ENCODE measurements at places on chromosomes 11 and 22. TPM values are rescaled to one million over a fixed set of nuclear protein-coding genes. Genes with fewer than 3 reads are reported as not detected.
A peak's percentile ranks its signal among the peaks of the same experiment; 100 is the strongest.

DNA sequence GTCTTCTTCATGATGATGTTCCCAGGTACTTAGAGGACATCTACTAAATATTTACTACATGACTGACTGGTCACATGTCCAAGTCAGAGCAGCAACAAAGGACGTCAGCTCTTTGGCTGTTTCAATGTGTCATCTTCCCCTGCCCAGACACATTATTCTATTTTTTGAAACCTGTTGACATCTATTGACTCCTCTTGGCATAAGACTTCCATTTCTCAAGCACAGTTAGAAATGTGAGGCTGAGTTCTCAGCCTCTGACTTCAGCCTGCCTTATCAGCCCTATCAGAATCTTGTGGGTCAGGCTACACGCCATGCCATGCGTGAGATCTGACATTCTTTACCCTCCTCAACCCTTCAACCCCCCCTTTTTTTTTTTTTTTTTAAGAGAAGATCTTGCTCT is 63.8 kb downstream of the SC5D start:
- DNase-seq: no peak

Gene SCARF2
- total RNA-seq: 23.1 TPM

Gene KCNQ1
- total RNA-seq: 0.86 TPM

Gene OTOG
- total RNA-seq: not detected

Gene MMP10
- total RNA-seq: not detected

- no peak for DNase-seq
These were observed 11.3 kb downstream of the PCSK7 start for GRCh38 chr11:117220568-117220967.

Gene LARGE2
- total RNA-seq: 0.48 TPM

GRCh38 chr11:134347441-134347840 is 15.7 kb downstream of the GLB1L2 start:
- no peak for DNase-seq

- DNase-seq: no peak
These were observed 82.2 kb downstream of the PHF21B start for GRCh38 chr22:44927463-44928135.

DNA sequence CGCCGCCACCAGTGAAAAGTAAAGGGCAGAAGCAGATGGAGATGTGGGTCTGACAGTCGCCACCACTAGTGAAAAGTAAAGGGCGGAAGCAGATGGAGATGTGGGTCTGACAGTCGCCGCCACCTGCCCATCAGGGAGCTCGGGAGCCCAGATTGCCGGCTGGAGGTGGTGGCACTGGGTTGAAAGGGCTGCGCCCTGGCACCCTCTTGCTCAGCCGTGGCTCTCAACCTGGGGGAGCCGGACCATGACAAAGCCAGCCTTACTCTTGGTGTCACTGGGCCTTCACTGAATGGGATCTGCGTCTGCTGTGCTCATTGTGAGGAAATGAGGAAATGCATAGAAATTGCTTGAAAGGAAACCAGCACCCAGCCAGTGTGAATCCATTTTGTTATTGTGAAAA is 36.3 kb downstream of the AP2A2 start:
- DNase-seq: no peak

GRCh38 chr22:36439481-36440271 is 41.8 kb downstream of the TXN2 start:
- DNase-seq: no peak

Gene CDC42EP1
- total RNA-seq: 22.6 TPM

GRCh38 chr11:131924457-131925201 is 554.2 kb downstream of the NTM start:
- DNase-seq: no peak

Gene OR2D2
- total RNA-seq: 0.44 TPM

- DNase-seq: peak; percentile 67
These were observed 31.4 kb downstream of the PISD start for GRCh38 chr22:31630331-31631329.

- no peak for DNase-seq
These were observed 158.8 kb downstream of the FAT3 start for GRCh38 chr11:92383430-92383829.

DNA sequence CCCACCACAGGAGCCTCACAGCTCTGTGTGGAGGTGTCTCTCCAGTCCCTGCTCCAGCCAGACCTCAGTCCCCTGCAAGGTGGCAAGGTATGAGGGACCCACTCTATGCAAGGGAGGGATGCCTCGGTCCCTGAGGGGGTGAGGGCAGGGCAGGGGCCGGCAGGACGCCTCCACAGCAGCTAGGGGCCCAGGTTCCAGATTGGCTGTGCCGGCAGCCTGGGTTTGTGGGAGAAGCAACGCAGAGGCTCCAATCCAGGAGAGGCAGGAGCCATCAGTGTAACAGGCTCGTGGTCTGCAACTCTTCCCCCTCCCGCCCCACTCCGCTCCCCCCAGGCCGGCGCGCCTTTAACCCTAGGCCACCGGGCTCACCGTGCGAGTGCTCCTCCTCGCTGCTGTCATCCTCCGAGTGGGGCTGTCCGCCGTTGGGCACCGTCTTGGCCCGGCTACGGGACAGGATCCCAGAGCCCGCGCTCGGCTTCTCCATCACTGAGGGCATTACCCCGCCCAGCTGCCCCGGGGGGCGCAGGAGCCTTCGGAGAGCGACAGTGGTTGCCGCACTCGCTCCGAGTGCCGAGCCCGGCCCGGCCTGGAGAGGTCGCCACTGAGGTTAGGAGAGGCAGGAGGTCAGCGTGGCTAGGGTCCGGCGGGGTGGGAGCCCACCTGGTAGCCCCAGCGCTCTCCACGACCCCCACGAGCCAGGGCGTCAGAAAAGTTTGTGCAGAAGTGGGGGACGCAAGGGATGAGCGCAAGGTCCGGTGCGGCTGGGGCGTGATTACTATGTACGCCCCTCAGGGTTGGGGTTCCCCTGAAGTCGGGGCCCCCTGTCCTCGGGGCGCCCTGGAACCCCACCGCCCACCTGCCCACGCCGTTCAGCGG is 765 bp downstream of the RCOR2 start:
- DNase-seq: peak; percentile 86

DNA sequence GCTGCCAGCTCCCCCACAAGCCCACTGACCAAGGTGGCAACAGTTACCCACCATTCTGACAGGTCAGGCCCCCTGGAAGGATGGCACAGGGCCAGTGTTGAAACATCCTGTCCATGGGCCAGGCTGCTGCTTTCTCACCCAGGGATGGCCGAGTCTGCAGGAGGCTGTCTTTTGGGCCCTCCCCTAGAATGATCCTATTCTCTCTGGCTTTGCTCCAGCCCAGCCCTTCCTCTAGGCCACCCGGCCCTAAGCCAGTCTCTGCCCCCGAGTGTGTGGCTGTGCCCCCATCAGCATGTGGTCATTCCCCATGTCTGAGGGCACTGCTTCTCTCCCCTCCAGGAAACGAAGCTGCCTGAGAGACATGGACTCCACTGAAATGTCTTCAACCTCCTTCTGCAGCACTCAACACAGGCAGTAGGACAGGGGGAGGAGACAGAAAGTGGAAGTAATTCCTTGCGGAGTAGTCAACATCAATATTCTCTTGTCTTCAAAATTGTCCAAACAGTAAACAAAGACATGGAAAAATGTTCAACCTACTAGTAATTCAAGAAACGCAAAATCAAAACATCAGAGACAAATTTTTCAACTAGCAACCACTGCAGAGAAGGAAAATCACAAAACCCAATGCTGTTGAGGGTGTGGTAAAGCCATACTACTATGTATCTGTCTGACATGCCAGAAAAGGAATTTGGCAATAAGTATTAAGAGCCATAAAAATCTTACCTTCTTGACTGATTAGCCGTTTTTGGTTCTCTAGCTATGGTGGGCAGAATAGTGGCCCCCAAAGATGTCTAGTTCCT is 5.1 kb upstream of the SCARF2 start:
- DNase-seq: no peak

Gene RIMBP3B
- 0.63 TPM for total RNA-seq

Gene PARVG
- 0.23 TPM for total RNA-seq

Gene ZDHHC24
- total RNA-seq: 7.7 TPM

GRCh38 chr11:102680945-102681344 is 24.6 kb downstream of the MMP27 start:
- no peak for DNase-seq

GRCh38 chr22:42642806-42643633 is 2.6 kb upstream of the ATP5MGL start:
- no peak for DNase-seq

GRCh38 chr11:72039856-72040401 is 40.4 kb downstream of the NUMA1 start:
- no peak for DNase-seq

Gene LGR4
- total RNA-seq: 51.5 TPM

- no peak for DNase-seq
These were observed 15.4 kb downstream of the OR52K2 start for GRCh38 chr11:4464216-4465159.

Gene YAP1
- 142 TPM for total RNA-seq

DNA sequence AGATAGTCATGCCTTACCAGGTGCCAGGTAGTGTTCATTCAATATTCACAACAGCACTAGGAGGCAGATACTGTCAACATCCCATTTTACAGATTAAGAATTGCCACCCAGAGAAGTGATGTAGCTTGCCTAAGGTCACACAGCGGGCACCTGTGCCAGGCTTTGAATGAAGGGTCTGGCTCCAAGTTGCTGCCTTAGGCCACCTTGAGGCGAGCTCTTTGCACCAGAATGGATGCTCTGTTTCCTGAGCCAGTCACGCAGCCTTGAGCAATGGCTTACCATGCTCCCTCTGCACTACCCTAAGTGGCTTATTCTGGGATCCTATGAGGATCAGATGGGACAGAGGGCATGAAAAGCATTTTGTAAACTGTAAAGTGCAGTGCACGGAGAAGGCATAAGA is 25.1 kb upstream of the TIMP3 start:
- no peak for DNase-seq

- no peak for DNase-seq
These were observed 76.1 kb downstream of the ZNF280B start for GRCh38 chr22:22432479-22432878.

- no peak for DNase-seq
These were observed 252.8 kb downstream of the JRKL start for GRCh38 chr11:96642583-96642982.

- no peak for DNase-seq
These were observed 264.4 kb downstream of the DDX10 start for GRCh38 chr11:108929241-108929640.

DNA sequence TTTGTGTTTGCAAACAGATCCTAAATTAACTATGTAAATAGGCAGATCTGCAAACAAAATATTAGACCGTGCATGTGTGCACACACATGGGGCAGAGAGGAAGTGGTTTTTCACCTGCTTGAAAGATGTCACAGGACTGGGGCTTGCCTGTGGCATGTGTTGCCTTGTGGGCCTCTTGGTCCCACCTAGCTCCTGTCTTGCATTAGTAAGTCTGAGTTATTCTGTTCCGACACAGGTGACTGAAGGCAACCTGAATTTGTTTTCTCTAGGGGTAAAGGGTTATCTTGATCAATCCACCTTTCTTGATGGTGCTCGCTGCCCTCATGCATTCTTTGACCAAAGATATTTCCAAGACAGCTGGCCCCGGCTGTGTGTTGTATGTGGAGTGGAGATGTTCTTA is 667.5 kb downstream of the NTM start:
- no peak for DNase-seq

DNA sequence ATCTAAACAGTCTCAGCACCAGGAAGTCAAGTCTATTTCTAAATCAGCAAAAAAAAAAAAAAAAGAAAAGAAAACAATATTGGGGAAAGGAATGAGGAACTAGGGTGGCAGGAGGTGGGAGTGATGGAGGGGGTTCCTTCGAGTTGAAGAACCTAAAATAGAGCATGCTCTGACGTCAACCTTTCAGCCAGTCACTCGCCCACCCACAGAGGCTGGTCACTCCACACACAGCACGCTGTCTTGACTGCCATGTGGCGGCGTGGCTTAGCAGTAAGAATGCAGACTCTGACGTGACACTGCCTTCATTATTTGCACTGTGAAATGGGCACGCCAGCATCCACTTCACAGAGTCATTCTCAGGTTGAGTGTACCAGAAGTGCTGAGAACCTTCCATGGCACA is 48.3 kb downstream of the LARGE1 start:
- DNase-seq: no peak

Gene DUSP18
- total RNA-seq: 8.1 TPM

DNA sequence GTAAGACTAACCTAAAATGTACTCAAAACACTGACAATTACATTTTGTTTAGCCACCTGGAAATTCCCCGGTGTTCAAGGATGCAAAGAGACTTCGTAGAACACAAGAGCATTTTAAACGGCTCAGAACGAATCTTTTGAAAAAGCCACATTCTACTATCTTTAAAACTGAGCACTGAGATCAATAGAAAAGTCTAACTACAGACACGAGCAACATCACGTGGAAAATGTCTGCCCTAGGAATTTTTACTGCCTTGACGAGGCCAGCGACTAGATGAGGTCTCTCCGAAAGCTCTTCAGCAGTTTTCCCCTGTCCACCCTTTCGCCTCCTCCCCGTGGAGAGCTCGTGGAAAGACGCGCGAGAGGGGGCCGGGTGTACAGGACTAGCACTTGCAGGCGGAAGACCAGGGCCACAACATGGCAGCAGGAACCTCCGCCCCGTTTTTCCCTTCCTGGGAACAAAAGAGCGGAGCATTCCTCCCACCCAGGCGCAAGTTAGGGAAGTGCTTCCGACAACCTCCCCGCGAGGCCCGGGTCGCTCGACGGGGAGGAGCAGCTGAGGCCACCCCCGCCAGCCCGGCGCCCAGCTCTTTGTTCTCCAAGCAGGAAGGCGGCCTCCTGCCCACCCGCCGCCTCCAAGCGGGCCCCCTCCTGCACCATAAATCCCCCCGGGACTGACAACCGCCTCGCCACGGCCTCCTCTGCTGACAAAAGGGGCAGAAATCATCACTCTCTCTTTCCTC is 1.1 kb downstream of the EIF4G2 start:
- peak; percentile 28 for DNase-seq

Gene MMP7
- total RNA-seq: not detected

DNA sequence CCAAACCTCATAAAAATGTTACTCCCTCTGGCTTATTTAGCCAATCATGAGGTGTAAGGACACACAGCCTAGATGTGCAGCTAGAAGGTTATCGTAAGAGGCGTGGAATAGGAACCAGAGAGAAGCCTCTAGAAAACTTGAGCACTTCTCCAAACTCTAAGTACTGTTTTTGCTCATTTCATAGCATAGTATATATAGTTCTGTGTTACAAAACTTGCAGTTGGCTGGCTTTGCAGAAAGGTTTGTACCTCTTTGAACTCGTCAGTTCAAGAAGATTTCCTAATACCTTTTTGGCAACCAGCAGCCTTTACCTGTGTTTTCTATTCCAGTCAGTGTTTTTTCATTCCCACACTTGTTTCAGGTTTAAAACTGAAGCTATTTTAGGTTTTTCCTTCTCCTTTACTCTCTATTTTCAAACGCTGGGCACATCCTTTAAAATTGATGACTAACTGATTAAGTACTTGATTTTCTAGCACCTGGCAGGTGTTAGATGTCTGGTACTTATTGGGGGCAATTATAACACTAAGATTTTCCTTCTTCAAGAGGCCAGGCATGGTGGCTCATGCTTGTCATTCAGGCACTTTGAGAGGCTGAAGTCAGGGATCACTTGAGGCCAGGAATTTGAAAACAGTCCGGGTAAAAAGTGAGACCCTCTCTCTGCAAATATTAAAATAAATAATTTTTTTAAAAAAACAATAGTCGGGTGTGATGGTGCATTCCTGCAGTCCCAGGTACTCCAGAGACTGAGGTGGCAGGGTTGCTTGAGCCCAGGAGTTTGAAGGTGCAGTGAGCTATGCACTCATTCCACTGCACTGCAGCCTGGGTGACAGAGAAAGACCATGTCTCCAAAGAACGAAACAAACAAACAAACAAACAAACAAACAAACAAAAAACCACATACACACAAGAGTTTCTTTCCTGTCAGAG is 125.2 kb downstream of the LRRC4C start:
- DNase-seq: no peak

GRCh38 chr22:21951062-21951461 is 1.6 kb downstream of the PPM1F start:
- no peak for DNase-seq

- no peak for DNase-seq
These were observed 8.0 kb downstream of the NUMA1 start for GRCh38 chr11:72072348-72072747.

Gene C11orf87
- total RNA-seq: 0.20 TPM

Gene C11orf16
- total RNA-seq: not detected
